ENCODE measurements at places on chromosomes 2 and 18.

DNA sequence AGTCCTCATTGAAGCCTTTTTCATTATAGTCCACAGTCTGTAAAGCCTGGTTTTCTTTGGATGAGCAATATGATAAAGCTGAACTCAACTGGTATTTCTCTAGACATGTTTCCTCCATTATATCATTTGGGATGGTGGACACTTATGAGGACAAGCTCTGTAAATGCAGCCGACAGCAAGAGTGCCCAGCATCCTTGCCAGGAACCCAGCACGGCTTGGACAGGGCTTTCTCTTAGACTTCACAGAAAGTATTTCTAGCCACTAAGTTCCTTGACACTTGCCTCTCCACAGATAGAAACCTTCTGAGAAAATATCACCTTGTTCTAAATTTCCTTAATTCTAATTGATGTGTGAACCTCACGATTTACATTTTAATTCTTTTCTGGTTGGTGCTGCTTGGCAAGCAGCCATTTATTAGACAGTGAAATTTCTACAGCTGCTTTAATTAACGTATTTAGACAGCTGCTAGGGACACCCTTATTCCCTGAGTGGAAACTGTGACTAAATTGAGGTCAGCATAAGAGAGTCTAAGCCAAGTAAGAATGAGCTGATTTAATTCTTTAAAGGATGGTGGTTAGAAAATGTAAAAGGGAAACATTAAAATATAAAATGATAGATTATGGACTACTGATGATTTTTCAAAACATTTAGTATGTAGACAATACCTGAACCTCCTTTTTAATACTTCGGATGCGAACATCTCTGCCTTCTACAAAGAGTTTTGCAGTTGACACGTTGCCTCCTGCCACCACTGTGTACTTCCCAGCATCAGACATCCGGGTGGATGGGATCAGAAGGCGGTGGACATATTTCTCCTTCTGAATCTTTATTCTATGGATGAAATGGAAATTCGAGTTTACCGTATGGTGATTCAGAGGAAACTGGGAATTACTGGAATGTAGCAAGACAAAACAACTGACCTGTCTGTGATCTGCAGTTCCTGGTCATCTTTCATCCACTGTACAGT is 39.8 kb downstream of the TTN start:
- DNase-seq, result no peak

GRCh38 chr2:142495141-142495540 is 364.3 kb upstream of the LRP1B start:
- no peak for DNase-seq

DNA sequence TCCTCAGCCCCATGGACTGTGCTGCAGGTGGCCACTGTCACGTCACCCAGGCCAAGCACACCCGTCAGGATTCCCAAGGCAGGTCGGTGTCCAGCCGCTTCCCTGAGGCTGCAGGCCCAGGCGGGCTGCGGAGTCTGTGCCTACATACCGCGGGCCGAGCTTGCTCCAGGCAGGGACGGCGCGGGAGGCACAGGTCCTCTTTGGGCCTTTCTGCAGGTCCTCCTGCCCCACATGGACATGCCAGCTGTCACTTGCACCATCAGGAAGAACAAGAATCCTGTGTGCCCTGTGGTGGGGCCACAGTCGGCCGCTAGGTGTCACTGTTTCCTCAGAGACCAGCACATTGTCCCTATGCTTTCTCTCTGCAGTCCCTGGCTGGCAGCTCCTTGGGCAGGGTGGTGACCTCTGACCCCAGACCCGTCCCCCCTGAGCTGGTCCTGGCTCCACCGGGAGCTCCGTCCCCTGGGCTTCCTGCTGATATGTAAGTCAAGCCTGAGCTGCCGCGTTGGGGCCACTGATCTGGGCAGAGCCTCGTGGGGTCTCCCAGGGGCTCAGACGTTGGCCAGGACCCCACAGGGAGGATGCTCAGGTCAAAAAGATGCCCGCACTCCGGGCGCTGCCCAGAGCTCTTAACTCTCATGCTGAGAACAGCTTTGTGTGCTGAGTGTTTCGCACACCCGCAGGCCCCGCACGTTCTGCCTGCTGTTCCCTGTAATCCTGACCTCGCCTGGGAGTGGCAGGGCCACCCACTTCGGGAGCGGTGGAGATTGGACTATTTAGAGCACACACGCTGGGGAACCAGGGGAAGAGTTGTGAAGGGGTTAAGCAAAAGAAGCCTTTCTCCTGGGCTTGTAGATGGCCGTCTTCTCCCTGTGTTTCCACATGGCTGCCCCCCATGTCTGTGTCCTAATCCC is 17.3 kb upstream of the AGXT start:
- DNase-seq, result peak; percentile 46

DNA sequence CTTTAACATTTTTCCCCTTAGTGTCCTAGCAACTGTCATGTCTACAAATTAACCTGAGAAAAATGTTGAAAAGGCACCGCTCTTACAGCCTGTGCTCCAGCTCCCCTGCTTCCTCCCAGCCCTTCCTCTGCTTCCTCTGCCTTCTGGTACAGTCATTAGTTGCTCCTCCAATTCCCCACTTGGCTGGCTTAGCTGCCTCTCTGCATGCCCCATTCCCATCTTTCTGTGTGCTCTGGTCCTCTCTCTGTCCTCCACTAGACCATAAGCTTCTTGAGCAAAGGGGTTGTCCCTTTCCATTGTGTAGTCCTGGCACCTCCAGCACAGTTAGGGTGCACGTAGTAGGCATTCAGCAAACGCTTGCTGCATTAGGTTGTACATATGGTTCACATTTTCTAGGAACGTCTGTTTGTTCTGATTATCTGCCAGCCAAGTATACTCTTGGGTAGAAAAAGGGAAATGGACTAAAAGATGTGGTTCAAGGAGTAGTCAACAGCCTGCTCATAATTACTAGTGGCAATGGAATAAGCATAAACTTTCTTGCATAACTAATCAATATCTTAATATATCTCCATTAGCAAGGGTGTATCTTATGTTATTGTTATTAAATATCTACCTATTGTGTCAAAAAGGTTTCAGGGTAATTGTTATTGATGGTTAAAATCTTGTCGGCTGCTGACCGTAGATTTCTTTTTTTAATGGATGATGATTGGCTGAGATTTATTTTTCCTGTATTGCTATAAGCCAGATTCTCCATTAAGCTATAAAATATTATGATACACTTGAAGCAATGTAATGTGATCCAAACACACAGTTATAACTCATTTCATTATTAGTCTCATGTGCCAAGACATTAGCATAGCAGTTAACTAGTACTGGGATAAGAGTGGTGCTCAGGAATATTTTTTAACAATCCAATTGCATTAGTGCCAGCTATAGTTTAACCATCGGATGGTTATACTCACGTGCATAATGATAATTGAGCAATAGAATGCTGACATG is 340.1 kb downstream of the SLC4A3 start:
- no peak for DNase-seq

DNA sequence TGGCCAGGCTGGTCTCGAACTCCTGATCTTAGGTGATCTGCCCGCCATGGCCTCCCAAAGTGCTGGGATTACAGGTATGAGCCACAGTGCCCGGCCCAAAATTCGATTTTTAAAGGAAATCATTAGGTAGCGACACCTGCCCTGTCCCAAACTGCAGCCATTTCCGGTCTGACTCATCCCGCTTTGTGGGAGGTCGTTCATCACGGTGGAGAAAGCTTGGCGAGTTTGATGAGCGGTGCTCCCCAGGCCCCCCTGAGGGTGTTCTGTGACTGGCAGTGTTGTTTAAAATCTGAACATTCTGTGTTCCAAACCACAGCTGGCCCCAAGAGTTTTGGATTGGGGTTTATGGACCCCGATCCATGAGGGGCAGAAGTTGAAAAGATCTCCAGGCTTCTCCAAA is 53.0 kb upstream of the GLI2 start:
- no peak for DNase-seq

- DNase-seq, result no peak
Observed at GRCh38 chr2:134772493-134773169, 53.8 kb upstream of the TMEM163 start.

- no peak for DNase-seq
Observed at GRCh38 chr2:144702051-144702450, 182.1 kb upstream of the ZEB2 start.

DNA sequence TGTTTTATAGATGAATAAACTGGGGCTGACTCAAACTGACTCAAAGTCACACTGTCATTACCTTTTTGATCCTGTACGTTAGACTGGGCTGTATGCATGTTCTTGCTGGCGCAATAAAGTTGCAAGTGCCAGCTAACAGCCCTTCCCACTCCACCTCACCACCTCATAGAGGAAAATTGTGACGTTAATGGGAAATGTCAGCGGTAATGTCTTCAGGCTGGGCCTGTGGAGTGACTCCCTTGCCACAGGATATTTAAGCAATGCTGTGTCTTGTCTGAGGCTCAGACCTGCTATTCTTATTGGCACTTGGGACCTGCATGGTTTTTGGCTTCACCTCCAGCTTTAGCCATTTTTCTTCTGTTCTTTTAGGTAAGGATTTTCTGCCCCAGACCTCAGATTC is 25.2 kb upstream of the CASP10 start:
- DNase-seq, result no peak

DNA sequence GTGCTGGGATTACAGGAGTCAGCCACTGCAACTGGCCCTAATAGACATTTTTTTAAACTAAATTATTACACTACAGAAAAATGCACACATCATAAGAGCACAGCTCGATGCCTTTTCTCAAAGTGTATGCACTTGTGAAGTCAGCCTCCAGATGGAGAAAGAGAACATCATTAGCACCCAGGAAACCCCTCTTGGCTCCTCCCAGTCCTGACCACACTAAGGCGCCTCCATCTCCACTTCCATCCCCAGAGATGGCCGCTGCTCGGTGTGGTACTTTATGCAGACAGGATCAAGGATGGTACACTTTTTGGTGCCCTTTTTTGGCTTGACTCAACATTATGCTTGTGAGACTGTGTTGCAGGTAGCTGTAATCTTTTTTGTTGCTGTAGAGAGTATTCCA is 34.8 kb downstream of the RRM2 start:
- DNase-seq, result no peak

DNA sequence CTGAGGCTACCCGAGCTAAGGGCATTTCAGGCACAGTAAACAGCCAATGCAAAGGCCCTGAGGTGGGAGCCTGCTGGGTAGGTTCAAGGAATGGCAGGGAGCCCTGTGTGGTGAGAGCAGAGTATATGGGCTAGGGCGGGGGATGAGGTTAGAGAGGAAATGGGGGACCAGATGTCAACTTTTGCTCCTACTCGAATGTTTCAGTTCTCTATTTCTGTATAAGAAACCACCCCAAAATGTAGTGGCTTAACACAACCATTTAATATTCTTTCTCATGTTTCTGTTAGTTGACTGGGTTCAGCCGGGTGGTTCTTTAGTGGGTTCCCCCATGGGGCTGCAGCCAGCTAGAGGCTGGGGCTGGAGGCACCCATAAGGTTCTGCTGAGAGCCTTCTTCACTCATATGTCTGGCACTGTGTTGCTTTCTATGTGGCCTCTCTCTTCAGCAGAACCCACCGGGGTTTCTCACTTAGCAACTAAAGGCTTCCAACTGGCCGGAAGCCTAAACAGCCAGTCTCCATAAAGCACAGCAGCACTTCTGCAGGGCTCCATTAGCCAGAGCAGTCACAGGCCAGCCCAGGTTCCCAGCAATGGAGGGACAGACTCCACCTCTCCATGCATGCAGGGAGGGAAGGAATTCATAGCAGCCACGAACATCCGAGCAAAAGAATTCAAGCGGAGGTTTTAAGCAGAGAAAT is 5.6 kb upstream of the ATOH8 start:
- DNase-seq, result no peak

Measured in GDM1 (cell line).